Activated CD4-positive, alpha-beta memory T cell treated with anti-CD3 and anti-CD28 coated beads for 36 hours (primary cell): ENCODE measurements at places on chromosomes 6 and 20. TPM values are rescaled to one million over a fixed set of nuclear protein-coding genes. Genes with fewer than 3 reads are reported as not detected.

- DNase-seq = peak; percentile 24
Measured at GRCh38 chr20:34377072-34377847, 14.2 kb downstream of the ITCH start.

- DNase-seq = no peak
Measured at GRCh38 chr6:72175916-72176315, 289.6 kb downstream of the RIMS1 start.

- no peak for DNase-seq
Measured at GRCh38 chr20:39873286-39873685, 815.8 kb downstream of the MAFB start.

GRCh38 chr6:26017632-26017966 lies 55.0 kb downstream of the TRIM38 start:
- peak; percentile 94 for DNase-seq

- DNase-seq = no peak
Measured at GRCh38 chr6:6331946-6332601, 11.6 kb upstream of the F13A1 start.

DNA sequence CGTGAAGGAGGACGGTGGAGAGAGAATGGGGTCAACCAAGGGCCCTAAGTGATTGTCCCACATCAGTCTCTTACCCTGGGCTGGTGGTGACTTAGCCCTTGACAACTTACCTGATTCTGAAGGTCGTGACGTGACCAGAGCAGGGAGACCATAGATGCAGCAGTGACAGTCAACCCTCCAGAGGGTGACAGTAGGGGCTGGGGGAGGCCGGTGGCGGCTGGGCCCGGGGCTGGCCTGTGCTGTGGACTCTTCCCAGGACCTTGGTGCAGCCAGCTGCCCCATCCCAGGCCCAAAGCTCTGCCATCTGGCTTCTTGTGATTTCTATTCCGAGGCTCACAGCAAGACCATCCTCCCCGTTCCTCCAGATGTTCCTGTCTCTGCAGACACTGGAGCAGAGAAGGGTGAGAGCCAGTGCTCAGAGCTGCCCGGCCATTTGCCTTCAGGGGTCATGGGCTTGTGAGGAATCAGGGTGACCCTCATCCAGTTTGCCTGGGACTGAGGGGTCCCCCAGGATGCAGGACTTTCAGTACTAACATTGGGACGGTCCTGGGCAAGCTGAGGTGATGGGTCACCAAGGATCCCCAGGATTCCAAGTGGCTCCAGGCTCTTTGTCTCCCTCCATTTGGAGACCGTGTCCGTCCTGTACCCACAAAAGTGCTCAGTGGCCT lies 36.0 kb downstream of the SUMO4 start:
- DNase-seq = no peak

GRCh38 chr6:163337958-163338357 lies 76.6 kb upstream of the QKI start:
- no peak for DNase-seq

GRCh38 chr20:59195316-59195993 lies 31.8 kb downstream of the ZNF831 start:
- no peak for DNase-seq

DNA sequence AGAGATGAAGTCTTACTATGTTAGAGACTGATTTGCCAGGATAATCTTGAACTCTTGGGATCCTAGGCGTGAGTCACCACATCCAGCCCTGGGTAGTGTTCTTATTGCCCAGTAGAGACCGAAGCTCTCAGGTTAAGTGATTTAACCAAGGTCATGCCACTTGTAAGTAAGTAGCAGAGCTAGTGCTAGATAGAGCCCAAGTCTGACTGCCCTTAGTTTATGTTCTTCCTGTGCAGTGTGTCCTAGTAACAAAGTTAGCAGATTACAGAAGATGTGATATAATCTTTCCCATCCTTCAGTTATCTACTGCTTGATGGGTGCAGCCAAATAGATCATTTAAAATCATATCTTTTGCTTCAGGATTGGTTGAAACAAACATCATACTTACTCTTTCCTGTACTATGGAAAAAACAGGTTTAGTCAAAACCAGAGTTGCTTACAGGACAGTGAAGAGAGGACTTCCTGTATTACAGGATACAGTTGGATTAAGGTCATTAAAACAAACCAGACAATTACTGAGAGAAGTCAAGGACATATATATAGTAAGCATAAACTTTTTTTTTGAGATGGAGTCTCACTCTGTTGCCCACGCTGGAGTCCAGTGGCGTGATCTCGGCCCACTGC lies 9.5 kb upstream of the PABPC1L start:
- DNase-seq = no peak

DNA sequence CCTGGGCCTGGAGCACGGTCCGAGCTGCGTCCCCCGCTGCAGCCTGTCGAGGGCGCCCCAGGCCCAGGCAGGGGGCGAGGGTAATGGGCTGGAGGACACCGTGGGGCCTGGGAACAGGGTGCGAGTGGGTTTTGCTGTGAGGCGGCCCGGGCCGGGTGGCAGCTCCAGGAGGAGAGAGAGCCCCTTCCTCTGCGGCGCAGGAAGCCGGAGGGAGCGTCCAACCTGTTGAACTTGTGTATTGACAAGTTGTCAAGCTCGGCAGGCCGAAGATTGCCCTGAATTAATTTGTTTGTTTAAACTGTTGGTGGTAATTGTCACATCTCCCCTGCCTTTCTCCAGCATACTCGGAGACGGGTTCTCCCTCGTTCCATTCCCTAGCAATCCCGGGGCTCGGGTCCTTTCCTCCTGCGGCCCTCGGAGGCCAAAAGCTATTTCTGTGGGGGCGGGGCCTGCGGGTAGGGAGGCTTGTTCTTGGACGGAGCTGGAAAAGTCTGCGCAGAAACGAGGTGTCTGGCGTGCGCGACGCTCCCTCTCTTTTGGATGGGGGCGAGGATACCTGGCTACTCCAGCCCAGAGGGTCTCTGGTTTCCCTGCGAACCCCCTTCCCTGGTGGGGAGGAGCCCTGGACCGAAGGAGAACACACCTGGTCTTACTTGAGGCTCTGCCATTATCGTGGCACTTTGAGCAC lies 9.9 kb downstream of the NR2E1 start:
- DNase-seq = no peak

DNA sequence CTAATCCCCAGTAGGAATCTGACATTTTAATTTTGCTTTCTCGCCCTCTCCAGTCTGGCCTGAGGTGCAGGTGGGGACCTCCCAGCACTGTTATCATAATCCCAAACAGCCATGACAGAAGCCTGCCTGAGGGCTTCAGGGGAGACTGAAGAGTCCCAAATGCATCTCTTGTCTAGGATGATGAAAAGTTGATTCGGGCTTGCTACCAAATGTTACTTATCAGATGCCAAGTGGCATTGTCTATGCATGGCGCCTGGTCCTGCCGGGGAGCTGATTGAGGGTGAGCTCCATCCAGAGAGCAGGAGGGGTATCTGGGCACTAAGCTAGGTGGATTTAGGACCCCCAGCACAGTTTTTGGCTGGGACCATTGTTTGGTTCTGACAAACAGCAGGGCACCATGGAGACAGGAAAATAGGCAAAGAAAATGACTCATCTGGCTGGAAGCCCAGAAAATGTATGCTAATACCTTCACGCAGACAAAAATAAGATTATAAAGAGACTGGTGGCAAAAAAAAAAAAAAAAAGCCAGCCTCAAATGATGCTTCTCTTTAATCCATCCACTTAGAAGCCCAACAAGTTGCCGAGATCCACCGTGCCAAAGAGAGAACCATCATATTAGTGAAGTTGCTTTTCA lies 513.7 kb upstream of the SULF2 start:
- no peak for DNase-seq

- DNase-seq = no peak
Measured at GRCh38 chr20:2285193-2285592, 10.6 kb upstream of the TGM3 start.

DNA sequence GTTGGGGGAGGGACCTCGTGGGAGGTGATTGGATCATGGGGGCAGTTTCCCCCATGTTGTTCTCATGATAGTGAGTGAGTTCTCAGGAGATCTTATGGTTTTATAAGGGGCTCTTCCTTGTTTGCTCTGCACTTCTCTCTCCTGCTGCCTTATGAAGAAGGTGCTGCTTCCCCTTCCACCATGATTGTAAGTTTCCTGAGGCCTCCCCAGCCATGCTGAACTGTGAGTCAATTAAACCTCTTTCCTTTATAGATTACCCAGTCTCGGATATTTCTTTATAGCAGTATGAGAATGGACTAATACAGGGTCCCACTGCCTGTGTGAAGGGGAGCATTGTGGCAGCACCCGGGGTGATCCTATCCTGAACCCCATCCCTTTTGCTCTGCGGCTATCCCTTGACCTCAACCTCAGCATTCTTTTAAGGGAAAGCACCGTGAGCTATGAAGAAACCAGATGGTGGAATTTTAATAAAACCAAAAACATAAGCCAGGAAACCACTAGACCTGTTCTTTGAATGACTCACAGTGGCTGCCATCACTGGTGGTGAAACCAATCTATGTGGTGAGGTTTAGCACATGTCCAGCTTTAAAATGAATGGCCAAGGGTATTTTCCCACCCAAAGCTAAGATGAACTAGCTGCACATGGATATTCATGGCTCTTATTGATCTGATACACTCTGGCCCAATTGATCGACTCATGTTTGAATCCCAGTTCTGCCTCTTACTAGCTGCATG lies 62.2 kb downstream of the ZDHHC14 start:
- peak; percentile 49 for DNase-seq

DNA sequence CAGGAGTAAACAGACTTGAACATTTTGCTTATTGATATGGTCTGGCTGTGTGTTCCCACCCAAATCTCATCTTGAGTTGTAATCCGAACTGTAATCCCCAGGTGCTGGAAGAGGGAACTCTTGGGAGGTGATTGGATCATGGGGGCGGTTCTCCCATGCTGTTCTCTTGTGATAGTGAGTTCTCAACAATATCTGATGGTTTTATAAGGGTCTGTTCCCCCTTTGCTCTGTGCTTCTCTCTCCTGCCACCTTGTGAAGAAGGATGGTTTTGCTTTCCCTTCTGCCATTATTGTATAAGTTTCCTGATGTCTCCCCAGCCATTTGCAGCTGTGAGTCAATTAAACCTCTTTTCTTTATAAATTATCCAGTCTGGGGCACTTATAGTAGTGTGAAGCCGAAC lies 40.0 kb downstream of the MYLIP start:
- no peak for DNase-seq

- DNase-seq = no peak
Measured at GRCh38 chr6:151551223-151551857, 57.5 kb downstream of the CCDC170 start.

DNA sequence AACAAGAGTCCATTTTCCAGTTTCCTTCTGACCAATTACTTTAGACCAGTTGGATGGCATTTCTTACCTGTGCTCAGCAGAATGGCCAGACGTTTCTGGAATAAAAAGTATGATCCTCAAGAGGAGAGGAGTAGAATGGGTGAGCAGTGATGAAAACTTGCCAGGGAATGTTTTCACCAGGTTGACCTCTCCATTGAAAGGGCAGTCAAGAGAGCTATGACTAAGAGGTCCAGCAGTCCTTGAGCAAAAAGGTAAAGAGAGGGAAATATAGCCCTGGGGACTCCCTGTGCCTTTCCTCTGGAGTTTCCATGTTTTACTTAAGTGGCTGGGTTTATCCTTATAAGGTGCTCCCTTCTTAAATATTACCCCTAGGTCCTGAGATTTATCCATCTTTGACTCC lies 210.9 kb downstream of the TBX18 start:
- no peak for DNase-seq

GRCh38 chr20:58945965-58946631 lies 35.0 kb upstream of the NELFCD start:
- no peak for DNase-seq

GRCh38 chr20:38809942-38810341 lies 4.4 kb downstream of the PPP1R16B start:
- DNase-seq = no peak

GRCh38 chr6:18090349-18090786 lies 32.1 kb downstream of the NHLRC1 start:
- no peak for DNase-seq

DNA sequence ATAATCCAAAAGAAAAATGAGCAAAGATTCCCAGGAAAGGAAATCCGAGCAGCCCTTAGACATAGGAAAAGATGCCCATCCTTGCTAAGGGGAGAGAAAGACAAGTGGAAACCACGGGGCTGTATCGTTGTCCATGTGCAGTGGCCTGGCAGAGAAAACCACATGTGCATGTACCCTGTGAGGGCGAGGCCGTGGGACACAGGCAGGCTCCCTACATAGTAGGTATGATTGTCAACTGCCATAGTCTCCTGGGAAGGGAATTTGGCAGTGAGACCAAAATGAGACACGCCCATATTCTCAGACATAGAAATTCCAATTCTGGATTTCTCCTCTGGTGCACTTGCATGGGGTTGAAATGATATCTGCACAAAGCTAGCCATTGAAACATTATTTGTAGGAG lies 169.7 kb upstream of the SALL4 start:
- no peak for DNase-seq

GRCh38 chr6:166784691-166785090 lies 157.6 kb upstream of the RPS6KA2 start:
- DNase-seq = no peak

- no peak for DNase-seq
Measured at GRCh38 chr20:57309544-57310115, 20.0 kb upstream of the SPO11 start.

DNA sequence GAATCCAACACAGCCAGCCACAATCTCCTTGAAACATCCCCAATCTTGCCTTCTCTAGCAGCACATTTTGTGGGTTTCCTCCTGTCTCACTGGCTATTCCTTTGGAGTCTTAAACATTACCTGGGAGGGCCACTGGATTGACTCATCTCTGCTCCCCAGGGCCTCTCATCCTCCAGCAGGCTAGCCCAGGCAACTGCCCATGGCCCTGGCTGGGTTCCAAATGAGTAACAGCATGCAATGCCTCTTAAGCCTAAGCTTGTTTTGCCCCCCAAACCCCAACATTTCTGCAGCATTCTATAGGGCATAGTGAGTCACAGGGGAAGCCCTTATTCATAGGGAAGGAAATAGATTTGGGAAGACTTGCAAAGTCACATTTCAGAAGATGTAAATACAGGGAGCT lies 204.9 kb downstream of the FOXA2 start:
- DNase-seq = no peak

GRCh38 chr6:37558168-37558567 lies 58.5 kb upstream of the CCDC167 start:
- no peak for DNase-seq

Gene SERINC1
- total RNA-seq = 51.1 TPM

Gene OPRM1
- total RNA-seq = not detected

Gene RAB22A
- 10.5 TPM for total RNA-seq

Gene GRM4
- not detected for total RNA-seq

Gene PPP1R3G
- total RNA-seq = not detected

Gene GRM1
- total RNA-seq = not detected

Gene SLC16A10
- 3.6 TPM for total RNA-seq

Gene CD93
- 1.8 TPM for total RNA-seq

Gene RIMS4
- total RNA-seq = not detected

Gene ASIP
- total RNA-seq = not detected

Gene C20orf141
- total RNA-seq = not detected

Gene LCA5
- 0.21 TPM for total RNA-seq

Gene POPDC3
- total RNA-seq = not detected

Gene APOM
- 2.9 TPM for total RNA-seq

Gene GJA10
- not detected for total RNA-seq

Gene MEP1A
- total RNA-seq = not detected

Gene ALDH8A1
- 0.81 TPM for total RNA-seq

Gene BPIFB1
- not detected for total RNA-seq
